ENCODE measurements at places on chromosomes 16 and 17. TPM values are rescaled to one million over a fixed set of nuclear protein-coding genes. Genes with fewer than 3 reads are reported as not detected.

The CALB2 gene
- 17.7 TPM for total RNA-seq

DNA sequence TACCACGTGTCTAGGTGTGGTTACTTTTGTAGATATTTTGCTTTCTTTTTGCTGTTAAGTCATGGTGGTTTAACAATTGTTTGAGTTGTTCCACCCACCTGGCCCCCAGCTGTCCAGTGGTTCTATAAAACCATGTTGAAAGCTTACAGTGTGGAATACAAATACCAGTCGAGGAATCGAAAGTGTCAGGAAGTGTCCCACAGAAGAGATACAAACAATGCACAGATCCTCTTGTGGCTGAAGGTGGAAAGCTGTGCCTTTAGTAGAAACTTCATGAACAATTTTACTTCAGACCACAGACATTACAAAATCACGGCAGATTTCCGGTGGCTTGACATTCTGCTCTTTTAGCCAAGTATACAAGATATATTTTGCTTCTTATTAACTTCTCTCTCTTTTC lies 782.4 kb upstream of the SOX9 start:
- H3K36me3 ChIP-seq, result no peaks in the 10 kb centered on the region
- no peak for DNase-seq
- H3K27me3 ChIP-seq, result no peaks in the 10 kb centered on the region
- H3K27ac ChIP-seq, result no peak overlapping the region
- no peak overlapping the region for H3K4me3 ChIP-seq

- no peak for DNase-seq
- no peak overlapping the region for H3K27ac ChIP-seq
- H3K4me1 ChIP-seq, result no peaks in the 10 kb centered on the region
Measured at GRCh38 chr16:85762970-85763369, 12.1 kb upstream of the C16orf74 start.

DNA sequence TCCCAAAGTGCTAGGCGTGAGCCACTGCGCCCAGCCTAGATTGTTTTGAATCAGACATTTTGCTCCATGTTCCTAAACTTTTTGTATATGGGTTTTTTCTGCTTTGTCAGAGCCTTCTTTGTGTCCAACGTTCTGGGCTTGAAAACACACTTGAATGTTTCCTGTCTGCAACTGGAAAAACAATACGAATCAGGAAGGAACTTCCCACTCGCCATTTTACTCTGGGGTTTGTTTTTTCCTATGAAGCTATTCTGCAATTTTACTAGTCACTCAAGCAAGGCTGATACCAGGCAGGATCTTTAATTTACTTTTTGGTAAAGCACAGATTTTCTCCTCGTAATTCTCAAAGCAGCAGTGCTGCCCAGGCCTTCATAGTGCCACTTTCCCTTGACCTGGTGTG lies 31.6 kb downstream of the ARHGAP17 start:
- H3K36me3 ChIP-seq, result no peaks in the 10 kb centered on the region
- H3K27me3 ChIP-seq, result no peaks in the 10 kb centered on the region
- DNase-seq, result no peak
- no peak overlapping the region for H3K4me3 ChIP-seq
- no peaks in the 10 kb centered on the region for H3K4me1 ChIP-seq

- no peak overlapping the region for H3K4me3 ChIP-seq
- no peaks in the 10 kb centered on the region for H3K27me3 ChIP-seq
- no peaks in the 10 kb centered on the region for H3K36me3 ChIP-seq
- no peak for DNase-seq
Measured at GRCh38 chr16:975291-975690, 4.5 kb upstream of the LMF1 start.

DNA sequence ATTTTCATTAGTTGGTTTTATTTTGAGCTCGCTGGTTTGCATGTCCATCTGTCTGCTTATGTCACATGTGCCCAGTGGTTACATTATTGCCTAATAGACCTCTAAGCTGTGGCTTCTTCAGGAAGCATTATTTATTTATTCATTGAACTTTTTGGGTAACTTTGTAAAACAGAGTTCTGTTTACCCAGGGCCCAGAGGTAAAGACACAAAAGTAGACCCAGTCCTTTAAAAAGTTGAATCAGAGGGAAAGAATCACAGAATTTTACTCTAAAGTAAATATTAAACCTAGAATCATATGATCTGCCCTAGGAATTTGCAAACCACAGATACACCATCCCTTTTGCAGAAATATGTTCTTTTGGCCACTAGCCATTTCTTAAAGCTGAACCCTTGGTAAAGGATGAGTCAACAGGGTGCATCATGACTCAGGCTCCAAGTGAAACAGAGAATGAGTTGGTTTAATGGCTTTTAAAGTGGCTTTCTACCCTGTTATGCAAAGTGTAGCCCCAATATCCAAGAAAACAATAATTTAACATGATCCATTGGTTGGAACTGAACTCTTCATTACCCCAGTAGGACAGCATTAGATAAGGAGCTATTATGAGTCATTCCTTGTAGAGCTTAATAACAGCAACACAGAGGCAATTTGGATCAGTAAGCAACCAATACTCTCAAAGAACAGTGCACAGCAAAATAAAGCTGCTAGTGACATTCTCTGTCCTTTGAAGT lies 236.3 kb downstream of the KCNJ2 start:
- H3K4me1 ChIP-seq, result no peaks in the 10 kb centered on the region
- no peaks in the 10 kb centered on the region for H3K36me3 ChIP-seq
- no peak for DNase-seq
- H3K4me3 ChIP-seq, result no peak overlapping the region
- H3K27ac ChIP-seq, result no peak overlapping the region

- H3K4me1 ChIP-seq, result peaks cover 51% of the 10 kb centered on the region
- no peaks in the 10 kb centered on the region for H3K36me3 ChIP-seq
- H3K27me3 ChIP-seq, result no peaks in the 10 kb centered on the region
- no peak for DNase-seq
- H3K27ac ChIP-seq, result peak overlapping the region; percentile 73
- no peak overlapping the region for H3K4me3 ChIP-seq
Measured at GRCh38 chr17:17831208-17832031, 5.4 kb downstream of the SREBF1 start.

DNA sequence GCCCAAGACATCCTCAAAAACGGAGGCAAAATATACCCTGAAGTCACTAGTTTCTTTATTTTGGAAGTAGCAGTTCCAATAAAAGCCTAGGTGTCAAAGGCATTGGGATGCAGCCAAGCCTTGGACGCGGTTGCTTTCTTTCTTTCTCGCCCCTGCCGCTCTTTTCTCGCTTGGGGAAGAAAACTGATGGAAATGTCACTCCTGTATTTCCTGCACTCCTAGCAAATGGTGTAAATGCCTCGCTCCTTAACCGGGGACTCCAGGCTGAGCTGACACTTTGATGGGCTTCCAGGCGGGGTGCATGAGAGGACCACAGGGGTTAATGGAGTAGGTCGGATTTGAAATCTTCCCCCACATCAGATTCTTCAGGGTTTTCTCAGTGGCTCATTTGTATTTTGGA lies 114.1 kb downstream of the FOXL1 start:
- no peak for DNase-seq
